MM.1S (cell line): ENCODE measurements at places on chromosomes 6 and 20.

DNA sequence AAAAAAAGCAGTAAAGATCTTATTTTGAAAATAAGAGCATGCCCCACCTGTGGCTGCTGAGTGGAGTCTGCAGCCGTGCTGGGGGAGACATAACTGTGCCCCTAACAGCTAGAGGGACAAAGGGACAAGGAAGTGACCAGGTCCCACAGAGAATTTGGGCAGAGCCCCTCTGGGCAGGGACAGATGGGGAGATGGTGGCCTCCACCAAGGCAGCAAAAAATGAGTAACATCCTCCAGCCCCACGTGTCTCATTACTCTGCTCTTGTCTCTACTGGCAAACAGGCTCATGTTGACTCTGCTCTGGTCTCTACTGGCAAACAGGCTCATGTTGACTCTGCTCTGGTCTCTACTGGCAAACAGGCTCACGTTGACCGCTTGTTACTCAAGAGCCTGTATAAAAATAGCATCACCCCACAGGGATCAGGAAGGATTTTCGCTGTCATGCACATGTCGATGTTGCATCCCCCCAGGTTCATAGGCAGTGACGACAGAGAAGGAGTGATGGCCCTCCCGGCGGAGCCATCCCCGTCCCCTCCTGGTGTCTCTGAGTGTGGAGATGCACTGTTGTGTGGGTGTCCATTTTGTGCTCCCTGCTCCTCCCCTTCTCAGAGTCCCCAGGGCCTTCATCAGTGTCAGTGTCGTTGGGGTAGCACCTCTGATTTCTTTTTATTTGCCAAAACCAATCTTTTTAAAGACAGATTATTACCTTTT, 17.3 kb upstream of the PCMTD2 start:
- no peak for DNase-seq

GRCh38 chr20:24289737-24290481, 179.5 kb upstream of the SYNDIG1 start:
- no peak for DNase-seq

- DNase-seq = peak; percentile 55
Observed at GRCh38 chr6:28953039-28953584, 29.3 kb upstream of the TRIM27 start.

GRCh38 chr6:167702241-167702827, 124.4 kb upstream of the AFDN start:
- DNase-seq = no peak
